Cortex of kidney (tissue), 1 donor: ENCODE measurements at places on chromosomes 2 and 18.

- no peak for DNase-seq
Observed at GRCh38 chr2:121527009-121527682, 3.5 kb upstream of the RNU4ATAC start.

GRCh38 chr2:177326591-177326990 lies 62.1 kb upstream of the NFE2L2 start:
- no peak for DNase-seq

DNA sequence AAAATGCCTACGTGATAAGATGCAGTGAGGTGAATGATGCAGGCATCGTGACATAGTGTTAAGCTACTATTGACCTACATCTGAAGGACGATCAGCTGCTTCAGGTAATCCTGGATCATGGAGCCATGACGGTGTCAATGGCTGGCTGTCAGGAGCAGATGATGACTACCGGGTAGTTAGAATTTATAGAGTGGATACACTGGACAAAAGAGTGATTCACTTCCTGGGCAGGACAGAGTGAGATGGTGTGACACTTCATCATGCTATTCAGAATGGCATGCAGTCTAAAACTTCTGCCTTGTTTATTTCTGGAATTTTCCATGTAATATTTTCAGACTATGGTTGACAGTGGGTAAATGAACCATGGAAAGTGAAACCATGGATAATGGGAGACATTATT lies 29.5 kb downstream of the METTL8 start:
- no peak for DNase-seq

DNA sequence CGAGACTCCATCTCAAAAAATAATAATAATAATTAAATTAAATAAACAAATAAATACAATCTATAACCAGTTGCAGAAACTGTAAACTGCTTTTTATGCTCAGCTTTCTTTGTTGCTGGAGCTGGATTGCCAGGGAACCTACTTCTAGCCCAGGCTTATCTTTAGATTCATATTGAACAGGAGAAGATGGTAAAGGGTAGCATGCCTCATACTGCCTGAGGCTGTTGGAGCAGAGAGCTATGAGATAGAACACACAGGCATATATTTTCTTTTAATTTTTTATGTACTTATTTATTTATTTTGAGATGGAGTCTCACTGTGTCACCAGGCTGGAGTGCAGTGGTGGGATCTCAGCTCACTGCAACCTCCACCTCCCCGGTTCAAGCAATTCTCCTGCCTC lies 28.7 kb upstream of the EML4 start:
- DNase-seq, result no peak

DNA sequence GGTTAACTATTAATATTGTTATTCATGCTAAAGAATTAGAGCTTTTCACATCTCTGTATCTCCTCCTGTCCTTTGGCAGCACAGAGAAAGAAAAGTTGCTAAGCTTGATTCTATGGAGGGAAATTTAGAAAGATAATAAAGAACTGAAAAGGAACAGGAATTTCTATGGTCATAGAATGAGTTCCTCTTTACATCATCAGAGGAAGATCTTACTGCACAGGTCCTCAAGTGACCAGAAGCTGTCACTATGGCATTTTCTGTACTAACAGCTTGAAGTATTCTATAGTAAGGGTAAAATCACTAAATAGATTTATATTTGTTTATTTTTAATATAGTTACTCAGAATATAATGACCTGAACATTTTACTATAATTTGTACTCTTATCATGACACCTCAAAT lies 6.0 kb upstream of the PRKD3 start:
- DNase-seq, result no peak

GRCh38 chr2:106972782-106973181 lies 86.8 kb upstream of the ST6GAL2 start:
- DNase-seq, result no peak

DNA sequence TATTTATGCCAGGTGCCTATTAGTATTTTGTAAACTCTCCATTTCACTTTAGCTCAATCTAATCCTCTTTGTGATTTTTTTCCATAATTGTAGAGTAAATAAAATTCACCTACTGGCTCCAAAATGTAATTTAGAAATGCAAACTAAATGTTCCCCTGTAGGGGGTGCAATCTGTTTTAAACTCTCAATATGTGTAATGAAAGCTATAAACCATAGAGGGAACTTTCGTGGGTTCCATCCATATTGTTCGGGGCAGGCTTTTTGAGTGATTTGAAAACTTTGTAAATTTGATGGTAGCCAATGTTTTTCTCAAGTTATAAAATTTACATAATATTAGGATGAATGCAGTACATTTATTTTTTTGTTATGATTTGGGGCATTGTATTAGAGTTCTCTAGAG lies 49.4 kb downstream of the TSPYL6 start:
- DNase-seq, result no peak

GRCh38 chr2:3265981-3266924 lies 111.4 kb downstream of the EIPR1 start:
- no peak for DNase-seq

GRCh38 chr2:3254442-3254941 lies 123.1 kb downstream of the EIPR1 start:
- DNase-seq, result no peak

DNA sequence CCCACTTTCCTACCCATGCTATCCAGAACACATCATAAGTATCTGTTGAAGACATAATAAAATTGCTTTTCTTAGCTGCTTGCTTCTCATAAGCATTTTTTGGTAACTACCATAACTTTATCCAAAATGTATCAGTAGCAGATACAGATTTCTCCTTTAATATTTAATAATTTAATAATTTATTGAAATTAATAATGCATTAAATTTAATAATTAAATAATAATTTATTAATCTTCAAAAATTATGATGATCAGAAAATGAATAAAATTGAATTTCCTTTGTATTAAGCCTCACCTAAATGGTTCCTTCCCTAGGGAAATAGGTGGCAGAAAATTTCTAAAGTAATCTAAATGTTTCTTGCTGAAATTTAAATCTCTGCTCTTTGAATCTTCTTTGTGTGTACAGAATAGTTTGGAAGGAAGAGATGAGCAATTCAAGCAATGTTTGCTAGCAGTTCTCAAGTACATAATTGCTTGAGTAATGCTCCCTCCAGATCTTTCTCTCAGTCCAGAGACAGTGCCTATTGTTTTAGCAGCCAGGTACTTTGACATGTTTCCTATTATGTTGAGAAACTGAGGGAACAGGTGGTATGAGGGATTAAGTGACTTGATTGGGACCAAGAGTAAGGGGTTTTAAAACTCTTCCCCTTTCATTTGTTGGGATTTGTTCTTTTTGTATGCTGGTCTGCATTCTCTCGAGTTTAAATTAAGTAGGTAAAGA lies 123.1 kb upstream of the CYP26B1 start:
- no peak for DNase-seq

GRCh38 chr2:241061275-241061674 lies 40.8 kb downstream of the MTERF4 start:
- DNase-seq, result no peak

- no peak for DNase-seq
Observed at GRCh38 chr2:3780477-3781402, 77.4 kb downstream of the DCDC2C start.

- no peak for DNase-seq
Observed at GRCh38 chr2:196233805-196234475, 62.6 kb upstream of the STK17B start.

DNA sequence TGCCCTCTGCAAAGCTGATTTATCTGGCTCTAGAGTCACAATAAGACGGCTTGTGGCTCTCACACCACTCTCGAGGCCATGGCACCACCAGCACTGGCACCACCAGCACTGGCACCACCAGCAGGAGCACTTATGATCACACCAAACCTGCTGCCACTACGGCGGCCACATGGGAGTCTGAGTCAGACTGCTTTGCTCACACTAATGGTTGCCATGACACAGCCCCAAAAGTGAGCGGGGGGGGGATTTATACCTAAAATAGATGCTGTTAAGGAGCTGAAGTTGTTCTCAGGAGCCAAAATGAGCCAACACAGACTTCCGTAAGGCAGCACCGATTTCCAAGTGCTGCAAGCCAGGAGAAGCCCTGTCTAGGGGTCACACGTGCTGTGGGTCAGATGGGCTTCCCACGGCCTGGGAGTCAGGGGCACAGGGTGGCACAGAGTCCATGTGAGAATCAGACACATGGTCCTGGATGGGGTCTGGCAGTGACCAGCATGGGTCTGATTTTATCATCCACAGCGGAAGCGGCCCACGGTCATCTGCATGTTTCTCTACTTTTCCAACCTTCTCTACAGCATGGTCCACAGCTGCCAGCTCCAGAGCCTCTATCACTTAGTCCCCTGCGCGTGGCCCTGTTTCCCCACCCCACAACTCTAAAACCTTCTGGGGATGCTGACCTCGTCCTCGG lies 16.7 kb downstream of the DNMT3A start:
- DNase-seq, result no peak

DNA sequence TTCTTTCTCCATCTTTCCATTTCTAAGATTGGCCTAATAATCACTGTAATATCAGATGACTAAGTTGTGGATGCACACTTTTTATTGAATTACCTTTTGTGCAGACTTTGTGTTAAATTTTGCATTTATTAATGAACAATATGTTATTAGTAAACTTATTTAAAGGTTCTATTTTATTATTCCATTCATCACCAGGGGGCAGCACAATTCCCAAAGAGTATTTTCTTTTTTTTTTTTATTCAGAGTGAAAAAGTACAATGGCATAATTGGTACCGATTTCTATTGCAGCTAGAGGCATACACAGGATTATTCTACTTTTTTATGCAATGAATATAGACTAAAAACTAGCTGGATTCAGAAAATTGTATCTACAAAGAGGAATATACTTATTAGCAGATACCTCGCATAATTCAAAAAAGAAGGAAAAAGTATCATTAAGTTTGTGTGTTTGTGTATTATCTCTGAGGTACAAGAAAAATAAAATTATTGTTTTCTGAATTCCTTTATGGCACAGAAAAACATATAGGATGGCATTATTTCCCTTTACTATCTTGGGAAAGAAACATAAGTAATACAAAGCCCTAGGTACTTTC lies 390.6 kb downstream of the ERBB4 start:
- no peak for DNase-seq

GRCh38 chr2:7609974-7610373 lies 692.8 kb downstream of the RNF144A start:
- no peak for DNase-seq

DNA sequence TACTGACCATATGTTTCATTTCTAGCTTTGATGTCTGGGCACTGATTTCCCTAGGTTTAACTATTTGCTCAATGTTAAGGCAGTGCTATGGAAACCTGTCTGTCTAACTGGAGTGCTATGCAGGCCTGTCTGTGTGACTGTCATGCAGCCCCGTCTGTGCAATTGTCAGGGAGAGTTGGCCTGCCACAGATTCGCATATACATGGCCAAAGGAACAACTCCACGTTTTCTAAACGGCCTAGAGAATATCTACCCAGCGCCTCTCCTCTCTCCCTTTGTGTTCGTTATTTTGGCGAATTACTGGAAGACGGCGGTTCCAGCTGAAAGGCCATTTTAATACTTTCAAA lies 59.6 kb upstream of the PSME4 start:
- DNase-seq, result no peak

GRCh38 chr2:147133286-147133908 lies 711.4 kb upstream of the ACVR2A start:
- DNase-seq, result no peak

GRCh38 chr2:218569661-218570500 lies 1.2 kb downstream of the CNOT9 start:
- no peak for DNase-seq

- no peak for DNase-seq
Observed at GRCh38 chr18:44514766-44515165, 165.9 kb upstream of the SETBP1 start.

DNA sequence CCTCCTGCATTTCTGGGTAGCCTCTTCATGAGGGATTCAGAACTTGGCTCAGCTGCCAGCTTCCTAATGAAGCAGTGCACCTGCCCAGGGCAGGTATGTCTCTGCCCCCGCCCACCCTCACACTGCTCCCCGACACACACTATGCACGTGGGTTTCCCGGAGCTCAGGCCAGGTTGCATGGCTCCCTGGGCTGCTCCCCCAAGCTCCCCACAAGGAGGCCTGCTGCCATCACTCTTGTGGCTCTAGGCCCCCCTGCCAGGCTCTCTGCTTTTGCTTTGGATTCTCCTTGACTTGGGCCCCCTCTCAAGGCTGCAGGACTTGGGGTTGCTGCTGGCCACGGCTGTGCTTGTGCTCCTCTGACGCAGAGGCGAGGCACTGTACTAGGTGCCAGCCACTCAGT lies 43.6 kb downstream of the ADD2 start:
- no peak for DNase-seq

DNA sequence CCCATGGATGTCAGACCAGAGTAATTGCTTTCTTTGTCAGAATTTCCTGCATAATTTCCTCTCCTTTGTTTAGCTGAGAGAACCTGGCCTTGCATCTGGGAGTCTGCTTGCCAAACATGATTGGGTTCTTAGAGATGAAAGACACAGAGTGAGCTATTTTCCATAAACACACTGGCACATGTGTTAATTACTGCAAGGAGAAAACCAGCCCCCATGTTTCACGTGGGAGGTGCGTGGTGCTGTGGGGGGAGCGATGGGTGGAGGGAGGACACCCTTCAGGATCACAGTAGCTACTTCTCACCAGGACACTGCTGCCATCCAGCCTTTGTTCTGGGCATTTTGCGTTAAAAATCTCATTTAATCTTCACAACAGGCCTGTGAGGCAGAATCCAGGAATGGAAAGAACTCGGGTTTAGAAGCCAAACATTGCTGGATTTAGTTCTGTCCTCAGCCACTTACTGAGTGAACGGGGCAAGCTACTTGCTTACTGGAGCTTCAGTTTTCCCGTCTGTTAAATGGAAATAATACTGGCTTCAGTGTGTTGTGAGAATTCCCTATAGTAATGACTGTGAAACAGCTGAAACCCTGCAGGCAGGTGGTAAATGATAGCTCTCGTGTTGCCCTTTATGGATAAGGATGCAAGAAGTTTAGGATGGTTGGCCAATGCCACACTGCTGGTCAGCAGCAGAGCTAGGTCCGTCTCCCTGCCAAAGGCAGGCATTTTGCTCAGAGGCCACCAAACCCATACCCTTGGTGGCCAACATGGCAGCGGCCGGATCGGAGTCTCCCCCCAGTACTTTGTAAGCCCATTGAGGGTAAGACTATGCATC lies 100.1 kb upstream of the ASAP2 start:
- no peak for DNase-seq

DNA sequence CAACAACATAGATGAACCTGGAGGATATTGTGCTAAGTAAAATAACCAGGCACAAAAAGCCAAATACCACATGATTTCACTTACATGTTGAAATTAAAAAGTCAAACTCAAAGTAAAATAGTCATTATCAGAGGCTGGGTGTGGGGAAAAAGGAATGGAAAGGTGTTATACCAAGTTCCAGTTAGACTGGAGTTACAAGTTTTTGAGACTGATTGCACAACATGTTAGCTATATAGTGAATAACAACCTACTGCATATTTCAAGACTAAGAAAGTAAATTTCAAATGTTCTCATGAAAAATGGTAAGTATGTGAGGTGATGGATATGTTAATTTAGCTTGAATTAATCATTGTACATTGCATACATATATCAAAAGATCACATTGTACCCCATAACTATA lies 116.8 kb upstream of the HNMT start:
- DNase-seq, result no peak

DNA sequence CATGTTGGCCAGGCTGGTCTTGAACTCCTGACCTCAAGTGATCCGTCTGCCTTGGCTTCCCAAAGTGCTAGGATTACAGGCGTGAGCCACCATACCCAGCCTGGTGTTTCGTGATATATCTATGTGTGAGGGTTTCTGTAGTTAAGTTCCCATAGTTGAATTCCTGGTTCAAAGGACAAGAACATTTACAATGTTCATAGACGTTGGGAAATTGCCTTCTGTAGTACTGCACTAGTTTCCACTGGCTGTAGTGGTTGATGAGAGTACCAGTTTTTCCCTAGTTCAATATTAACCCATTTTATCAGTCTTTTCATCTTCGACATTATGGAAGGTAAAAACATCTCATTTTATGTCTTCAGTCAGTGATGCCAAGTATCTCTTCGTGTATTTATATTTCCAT lies 171.0 kb downstream of the NEDD4L start:
- DNase-seq, result no peak
